ENCODE measurements at places on chromosomes 7 and 10.

DNA sequence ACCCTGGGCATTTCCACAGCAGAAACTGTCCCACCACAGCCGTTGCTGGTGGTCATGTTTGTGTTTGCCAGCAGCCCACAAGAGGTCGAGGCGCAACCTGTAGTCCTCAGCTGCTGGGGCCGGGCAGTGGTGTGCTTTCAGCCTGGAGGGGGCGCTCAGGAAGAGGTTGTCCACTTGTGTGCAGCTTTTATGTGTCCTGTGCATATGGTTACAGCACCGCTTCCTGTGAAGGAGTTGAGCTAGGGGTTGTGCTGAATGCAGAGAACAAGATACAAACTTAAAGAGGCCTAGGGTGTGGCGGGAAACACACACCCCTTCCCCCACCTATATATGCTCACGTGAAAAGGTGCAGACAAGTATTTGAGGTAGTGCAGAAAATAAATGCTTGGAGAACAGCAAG, 29.5 kb upstream of the PFKFB3 start:
- no peak for DNase-seq

DNA sequence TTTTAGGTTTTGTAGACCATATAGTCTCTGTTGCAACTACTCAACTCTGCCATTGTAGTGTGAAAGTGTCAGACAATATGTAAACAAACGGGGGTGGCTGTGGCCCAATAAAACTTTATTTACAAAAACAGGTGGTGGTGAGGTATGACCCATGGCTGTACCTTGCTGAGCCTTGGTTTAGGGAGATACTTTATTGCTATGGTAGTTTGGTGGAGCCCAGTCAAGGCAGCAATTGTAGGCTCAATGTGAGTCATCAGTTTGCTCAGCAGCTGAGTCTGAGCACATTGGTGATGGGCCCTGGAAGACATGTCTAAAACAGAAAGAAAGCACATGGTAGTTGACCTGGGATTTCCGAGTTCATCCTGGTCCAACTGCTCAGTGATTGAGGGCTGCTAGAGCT, 242.5 kb downstream of the REEP3 start:
- DNase-seq: no peak

DNA sequence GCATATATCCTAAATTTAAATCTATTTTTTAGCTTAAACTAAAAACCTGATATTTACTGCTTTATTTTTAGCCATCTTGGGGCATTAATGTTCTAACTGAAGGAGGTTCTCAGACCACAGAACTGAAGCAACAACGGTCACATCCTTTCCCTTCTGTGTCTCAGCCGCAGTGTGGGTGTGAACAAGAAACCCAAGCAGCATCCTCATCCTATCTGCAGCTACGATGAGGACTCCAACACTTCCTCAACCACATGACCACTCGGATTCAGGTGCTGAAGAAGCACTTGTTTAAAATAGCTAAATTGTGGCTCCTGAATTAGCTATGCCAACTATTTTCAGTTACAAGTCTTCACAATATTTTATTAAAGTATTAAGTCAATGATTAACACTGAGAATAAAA, 5.3 kb downstream of the ESYT2 start:
- no peak for DNase-seq

- no peak for DNase-seq
Observed at GRCh38 chr10:79142064-79142491, 73.3 kb downstream of the ZMIZ1 start.

- DNase-seq: no peak
Observed at GRCh38 chr7:157565981-157566630, 229.3 kb downstream of the DNAJB6 start.

GRCh38 chr7:153567426-153567825, 484.8 kb upstream of the DPP6 start:
- DNase-seq: no peak

DNA sequence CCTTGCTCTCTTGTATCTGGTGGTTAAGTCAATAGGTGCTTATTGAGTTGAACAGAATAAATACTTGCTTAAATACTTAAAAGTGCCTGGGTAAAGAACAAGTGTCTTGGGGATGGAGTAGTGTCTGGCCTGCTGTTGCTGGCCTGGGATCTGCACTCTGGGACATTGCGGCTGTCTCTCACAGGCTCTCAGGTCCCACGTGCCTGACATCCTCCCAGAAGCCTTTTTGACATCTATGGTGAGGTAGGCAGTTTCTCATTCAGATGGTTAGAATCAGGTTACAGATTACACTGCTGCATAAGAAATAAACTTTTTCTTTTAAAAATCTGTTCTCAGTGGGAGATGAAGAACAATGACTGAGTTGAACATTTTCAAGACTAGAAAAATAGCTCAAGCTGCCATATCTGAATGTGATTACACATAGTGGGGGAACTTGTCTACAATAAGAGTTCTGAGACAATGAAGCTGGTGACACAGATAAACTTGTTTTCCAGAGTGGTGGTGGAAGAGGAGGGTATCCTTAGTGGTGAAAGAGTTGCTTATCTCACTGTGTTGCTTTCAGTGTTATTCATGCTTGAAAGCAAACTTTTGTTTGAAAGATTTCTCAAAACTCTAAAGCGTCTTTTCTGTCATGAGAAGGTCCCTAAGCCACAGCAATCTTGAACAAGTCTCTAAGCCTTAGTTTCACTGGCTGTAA, 9.7 kb downstream of the SORCS3 start:
- DNase-seq: no peak

Data from activated CD8-positive, alpha-beta memory T cell treated with anti-CD3 and anti-CD28 coated beads for 48 hours (primary cell).